ENCODE measurements at places on chromosomes 4 and X.

GRCh38 chrX:68994891-68995255, 166.1 kb downstream of the EFNB1 start:
- DNase-seq = no peak

- DNase-seq = no peak
These were observed 13.7 kb downstream of the RASSF6 start for GRCh38 chr4:73606465-73606974.

DNA sequence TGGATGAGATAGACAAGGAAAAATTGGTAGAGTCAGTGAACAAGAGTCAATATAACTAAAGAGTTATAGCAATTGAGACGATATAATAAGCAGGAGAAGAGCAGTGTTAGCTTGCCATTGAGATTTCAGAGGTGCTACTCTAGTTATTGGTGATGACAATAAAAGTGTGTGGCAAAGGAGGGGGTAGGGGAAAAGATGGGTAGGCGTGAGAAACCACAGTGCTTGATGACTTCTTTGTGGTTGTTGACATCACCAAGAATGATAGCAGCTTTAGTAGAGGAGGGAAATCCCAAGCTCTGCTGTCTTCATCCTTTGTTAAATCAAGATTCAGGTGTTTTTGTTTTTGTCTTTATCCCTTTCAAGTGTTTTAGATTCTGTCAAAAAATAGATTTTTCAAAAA, 179.9 kb upstream of the PPP3CA start:
- DNase-seq = no peak

DNA sequence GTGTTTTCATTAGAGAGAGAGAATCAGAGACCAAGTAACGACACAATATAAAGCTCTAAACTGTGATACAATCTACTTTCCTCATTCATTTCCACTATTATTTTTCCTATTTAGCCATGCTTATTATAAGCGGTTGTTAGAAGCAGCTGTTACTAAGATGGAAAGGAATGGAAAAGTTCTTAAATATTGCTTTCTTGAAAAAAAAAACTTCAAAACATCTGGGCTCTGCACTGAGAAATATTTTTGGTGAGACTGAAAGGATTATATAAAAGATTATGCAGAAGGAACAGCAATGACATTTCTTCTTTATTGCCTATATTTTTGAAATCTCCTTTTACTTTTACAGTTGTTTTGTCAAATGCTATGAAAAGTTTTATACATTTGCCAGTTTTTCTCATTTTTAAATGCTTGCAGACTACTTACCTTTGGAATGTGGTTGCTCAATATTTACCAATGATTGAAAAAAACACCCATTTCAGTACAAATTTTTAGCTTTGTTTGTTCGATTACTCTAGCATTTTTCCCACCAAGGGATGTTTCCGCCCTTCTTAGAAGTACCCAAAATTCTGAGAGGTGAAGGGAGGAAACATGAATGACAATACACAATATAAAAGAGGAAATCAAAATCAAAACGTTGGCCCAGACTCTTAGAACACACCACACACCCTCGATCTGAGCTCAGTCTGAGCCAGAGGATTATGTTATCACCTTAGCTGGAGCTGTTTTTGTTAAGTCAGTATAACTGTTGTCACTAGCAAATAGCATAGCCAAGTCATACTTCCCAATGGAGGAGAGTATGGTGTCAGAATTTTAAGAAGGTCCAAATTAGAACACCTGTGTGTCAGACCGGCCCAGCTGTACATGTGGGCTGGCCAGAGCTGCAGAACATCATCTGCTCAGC, 18.4 kb downstream of the DKK2 start:
- DNase-seq = no peak

GRCh38 chrX:129721870-129722269, 16.9 kb upstream of the XPNPEP2 start:
- no peak for DNase-seq

- DNase-seq = no peak
These were observed 454.7 kb downstream of the IL15 start for GRCh38 chr4:142091085-142091513.

All from right atrium auricular region (tissue), 2 donors.